ENCODE measurements at places on chromosomes 5 and 9. TPM values are rescaled to one million over a fixed set of nuclear protein-coding genes. Genes with fewer than 3 reads are reported as not detected.

TAF9 gene
- total RNA-seq: 69.3 TPM

ARL14EPL gene
- not detected for total RNA-seq

ARRDC1 gene
- 28.7 TPM for total RNA-seq

- DNase-seq: no peak
These were observed 22.4 kb upstream of the DIRAS2 start for GRCh38 chr9:90665072-90665471.

DNA sequence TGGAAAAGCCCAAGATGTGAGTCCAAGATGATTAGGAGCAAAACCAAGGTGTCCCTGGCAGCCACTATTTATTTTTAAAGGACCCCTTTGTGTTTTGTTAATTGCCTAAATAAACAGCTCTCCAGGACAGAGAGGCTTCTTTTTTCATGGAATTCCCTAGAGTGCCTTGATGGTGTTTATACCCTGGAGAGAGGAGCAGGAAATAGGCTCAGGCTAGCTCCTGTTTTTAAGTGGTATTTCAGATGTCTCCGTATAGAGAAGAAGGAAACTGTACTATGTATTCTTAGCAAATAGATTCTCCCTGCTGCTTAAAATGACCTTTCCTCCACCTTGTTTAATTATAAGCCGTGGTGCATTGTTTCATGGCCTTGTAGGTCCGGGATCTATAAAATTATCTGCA, 292.4 kb downstream of the CD180 start:
- DNase-seq: no peak

GRCh38 chr5:150352244-150353031, 5.1 kb upstream of the TCOF1 start:
- DNase-seq: no peak
